Activated naive CD4-positive, alpha-beta T cell (primary cell): ENCODE measurements at places on chromosomes 4 and X.

DNA sequence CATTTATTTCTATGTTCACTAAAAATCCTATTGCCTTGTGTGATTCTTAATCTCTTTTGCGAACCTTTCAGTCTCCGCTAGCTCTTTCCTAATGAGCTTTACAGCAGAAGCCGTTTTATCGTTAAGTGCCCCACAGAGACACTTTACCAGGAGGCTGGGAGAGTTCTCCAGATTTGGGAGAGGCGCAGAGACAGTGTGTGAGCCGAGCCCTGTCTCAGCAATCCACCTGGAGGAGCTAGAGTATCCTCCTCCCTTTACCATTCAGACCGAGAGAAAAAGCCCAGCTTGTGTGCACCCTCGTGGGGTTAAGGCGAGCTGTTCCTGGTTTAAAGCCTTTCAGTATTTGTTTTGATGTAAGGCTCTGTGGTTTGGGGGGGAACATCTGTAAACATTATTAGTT is 54.9 kb upstream of the MTM1 start:
- DNase-seq, result no peak

DNA sequence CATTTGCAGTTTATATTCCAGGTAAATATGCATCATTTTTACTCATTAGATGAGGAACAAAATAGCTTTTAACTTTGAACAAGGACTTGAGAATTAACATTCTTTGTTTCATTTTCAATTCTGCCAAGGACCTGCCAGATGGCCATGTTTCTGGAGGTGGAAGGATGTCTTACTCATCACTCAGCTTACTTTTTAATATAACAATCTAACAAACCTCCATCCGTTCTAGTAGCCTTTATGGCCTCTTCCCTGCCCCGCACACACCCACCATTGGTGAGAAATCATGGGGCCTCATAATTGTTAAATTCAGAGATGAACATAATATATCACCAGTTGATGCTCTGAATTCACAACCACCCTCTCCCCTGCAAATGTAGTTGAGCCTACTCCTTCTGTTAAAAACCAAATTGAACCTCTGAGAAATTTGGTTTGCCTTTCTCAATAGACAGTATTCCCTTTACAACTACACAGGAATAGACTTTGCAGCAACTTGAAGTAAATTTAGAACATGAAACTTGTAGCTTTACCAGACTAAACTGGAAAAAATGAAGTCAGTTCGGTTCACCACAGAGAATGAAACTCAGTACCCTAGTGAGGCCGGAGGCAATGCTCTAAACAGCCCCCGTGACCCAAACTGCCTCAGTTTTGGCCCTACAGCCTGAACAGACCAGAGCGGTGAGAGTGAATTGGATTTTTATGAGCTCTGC is 50.1 kb upstream of the ACSL4 start:
- DNase-seq, result no peak

DNA sequence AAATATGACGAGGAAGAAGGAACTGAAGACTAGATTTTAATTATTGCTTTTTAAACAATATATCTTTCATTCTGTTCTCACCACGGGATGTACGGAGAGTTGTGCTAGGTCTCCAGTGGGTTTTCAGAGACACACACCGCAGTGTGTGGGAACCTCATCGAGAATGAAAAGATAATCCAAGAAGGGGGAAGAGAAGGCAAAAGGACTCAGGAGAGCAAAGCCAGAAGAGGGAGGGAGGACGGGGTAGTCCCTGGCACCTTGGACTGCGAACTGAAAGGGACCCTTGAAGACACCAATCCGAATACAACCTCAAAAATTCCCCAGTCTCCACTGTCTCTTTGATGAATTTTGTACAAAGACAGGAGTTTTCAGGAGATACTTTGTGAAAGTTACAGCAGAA is 932 bp upstream of the LEF1 start:
- no peak for DNase-seq

DNA sequence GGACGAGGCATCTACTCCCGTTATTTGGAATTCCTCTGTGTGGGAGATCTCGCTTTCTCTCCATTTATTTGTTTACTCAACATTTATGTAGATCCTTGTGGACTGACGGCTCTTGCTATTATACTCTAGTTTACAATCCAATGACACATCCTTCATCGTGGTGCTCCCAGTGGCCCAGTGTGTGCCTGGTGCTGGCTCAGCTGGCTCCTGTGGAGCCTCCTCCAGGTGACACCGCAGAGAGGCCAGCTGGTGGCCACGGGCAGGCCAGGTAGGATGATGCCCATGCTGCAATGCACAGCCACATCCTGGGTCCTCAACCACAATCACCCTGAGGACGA is 84.0 kb upstream of the AFAP1 start:
- DNase-seq, result no peak

GRCh38 chrX:25020391-25020904 is 4.7 kb upstream of the ARX start:
- no peak for DNase-seq

DNA sequence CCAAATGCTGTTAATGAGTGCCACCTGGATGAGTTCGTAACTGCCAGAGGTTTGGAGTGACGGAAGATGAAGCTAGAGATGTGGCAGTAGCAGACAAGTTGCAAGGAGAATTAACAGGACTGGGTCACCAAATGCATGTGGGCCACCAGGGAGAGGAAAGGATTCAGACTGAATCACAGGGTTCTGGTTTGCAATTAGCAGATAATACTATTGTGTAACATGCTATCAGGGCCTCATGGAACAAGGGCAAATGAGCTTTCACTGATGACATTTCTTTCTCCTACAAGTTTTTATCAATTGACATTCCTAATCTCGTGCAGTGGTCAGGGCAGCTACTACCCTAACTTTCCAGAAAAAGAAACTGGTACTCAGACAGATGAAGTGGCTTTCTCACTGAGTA is 21.4 kb downstream of the GAB3 start:
- DNase-seq, result no peak

DNA sequence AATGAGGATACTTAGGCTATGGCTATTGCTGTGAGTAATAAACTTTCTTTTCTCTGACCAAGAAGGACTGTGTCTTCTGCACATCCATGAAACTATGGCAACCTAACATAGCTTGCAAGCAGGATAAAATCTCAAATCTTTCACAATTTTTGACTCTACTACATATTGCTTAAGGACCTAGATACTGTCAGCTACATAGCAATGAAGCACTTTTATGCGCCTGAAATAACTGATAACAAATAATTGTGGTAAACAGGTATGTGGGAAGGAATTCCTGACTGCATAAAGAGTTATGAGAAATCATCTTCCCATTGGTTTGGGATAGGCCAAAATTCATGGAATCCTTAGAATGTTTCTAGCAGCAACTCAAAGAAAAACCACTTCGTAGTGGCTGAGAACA is 41.2 kb upstream of the PDGFC start:
- no peak for DNase-seq

GRCh38 chrX:22800360-22800759 is 199.4 kb upstream of the DDX53 start:
- DNase-seq, result no peak
